Kidney glomerular epithelial cell (primary cell): ENCODE measurements at places on chromosomes 7 and 10.

- DNase-seq: no peak
Observed at GRCh38 chr10:71029411-71029892, 141.1 kb upstream of the PCBD1 start.

DNA sequence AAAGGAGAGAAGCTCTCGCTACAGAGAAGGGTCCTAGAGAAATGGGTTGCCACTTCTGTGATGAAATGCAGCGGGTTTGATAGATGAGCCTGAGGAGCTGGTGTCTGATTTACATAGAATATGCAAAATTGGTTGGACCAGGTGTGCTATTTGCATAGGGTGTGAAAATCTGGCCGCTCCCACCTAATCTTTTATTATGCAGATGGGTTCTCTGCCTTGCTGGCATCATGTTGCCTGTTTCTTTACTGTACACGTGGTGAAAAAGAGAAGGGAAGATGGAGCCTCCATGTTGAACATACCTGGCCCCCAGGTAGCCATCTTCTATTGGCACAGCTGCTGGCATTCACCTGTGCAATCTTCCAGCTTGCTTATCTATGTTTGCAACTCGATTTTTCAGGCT is 212.2 kb downstream of the ANKRD7 start:
- DNase-seq: no peak

DNA sequence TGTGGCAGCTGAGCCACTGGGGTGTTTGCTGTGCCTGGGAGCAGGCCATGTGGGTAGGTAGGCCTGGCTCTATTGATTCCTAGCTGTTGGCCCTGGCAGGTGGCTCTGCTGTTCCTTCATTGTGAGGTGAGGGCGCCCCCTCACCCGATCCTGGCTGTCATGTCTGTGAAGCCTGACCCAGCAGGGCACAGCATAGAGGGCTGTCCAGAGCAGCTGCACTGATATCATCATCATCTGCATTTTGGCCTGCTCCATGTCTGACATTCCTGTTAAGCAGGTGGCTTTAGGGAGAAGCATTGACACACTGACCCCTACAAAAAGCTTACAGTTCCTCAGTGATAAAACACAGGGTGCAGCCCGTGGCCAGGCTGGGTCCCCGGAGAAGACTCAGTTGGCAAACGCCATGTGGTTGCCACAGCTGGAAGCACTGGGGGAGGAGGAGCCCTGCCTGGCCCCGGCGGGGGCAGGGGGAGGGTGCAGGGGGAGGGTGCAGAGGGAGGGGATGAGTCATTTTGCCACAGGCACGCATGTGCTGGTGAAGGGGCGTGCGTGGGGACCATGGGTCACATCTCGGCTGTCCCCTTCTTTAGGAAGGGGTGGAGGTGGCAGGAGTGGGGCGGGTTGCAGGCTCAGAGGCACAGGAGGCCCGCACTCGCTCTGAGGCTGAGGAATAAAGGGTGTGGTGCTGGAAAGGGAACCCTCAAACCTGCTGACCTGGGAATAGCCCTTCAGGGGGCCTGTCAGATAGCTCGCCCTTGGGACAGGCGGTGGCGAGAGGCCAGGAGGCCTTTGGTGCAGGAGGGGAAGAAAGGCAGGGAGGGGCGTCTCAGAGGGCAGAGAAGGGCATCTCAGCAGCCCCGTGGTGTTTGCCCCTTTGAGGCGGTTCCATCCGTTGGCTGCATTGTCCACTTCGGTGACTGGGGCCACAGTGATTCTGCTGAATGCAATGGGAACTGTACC is 31.6 kb downstream of the IKZF1 start:
- no peak for DNase-seq

GRCh38 chr7:87627634-87627994 is 584 bp upstream of the RUNDC3B start:
- no peak for DNase-seq

- no peak for DNase-seq
Observed at GRCh38 chr10:93235686-93236085, 162.0 kb downstream of the CYP26A1 start.

GRCh38 chr10:65742906-65743305 is 1182.9 kb upstream of the LRRTM3 start:
- DNase-seq: no peak

DNA sequence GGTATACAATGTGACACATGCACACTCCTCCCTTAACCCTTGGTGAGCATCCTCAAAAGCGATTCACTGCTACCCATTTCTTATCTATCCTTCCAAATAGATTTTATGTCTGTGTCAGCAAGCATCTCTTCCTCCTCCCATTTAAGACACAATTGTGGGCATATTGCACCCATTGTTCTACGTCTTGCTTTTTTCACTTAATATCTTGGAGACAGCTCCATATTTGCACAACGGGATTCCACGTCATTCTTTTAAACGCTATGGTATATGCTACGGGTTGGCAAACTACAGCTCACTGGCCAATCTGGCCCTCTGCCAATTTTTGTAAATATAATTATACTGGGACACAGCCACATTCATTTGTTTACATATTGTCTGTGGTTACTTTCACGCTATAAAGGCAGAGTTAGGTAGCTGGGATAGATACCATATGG is 88.6 kb downstream of the RNF216 start:
- DNase-seq: no peak

GRCh38 chr10:111875725-111876124 is 307.8 kb downstream of the GPAM start:
- DNase-seq: no peak

GRCh38 chr7:39493934-39494333 is 72.3 kb upstream of the YAE1 start:
- DNase-seq: no peak

DNA sequence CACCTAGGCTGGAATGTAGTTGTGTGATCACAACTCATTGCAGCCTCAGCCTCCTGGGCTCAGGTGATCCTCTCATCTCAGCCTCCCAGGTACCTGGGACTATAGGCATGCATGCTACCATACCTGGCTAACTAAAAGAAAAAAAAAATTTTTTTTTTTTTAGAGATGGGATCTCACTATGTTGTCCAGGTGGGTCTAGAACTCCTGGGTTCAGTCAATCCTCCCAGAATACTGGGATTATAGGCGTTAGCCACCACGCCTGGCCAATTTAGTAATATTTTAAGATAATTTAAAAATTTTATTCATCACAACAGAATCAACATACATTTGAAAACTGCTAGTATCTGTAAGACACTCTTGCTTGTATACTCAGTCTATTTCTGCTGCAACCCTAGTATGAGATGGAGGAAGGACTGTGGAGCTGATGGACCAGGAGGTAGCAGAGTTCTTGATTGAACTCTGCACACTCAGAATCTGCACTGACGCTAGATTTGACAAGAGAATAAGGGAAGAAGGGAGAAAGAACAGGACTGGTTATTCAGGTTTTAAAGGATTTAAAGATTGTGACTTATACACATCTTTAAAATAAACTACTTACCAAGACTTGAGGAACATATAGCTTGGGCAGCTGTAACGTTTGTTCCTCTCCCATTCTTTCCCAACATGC is 57.6 kb downstream of the VCL start:
- DNase-seq: no peak

DNA sequence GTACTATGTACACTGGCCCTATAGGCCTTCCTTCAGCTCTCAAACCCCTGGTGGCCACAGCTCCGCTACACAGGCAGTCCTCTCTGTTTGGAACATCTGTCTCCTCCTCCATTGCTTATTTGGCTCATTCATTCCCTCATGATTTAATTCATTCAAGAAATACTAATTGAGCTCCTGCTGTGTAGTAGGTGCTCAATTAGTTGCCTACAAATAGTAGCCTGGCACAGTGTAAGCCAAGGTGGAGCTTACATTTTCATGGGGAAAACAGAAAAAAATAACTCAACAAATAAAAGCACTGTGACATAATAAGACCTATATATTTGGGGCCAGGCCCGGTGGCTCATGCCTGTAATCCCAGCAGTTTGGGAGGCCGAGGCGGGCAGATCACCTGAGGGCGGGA is 3.4 kb upstream of the FIS1 start:
- DNase-seq: no peak

DNA sequence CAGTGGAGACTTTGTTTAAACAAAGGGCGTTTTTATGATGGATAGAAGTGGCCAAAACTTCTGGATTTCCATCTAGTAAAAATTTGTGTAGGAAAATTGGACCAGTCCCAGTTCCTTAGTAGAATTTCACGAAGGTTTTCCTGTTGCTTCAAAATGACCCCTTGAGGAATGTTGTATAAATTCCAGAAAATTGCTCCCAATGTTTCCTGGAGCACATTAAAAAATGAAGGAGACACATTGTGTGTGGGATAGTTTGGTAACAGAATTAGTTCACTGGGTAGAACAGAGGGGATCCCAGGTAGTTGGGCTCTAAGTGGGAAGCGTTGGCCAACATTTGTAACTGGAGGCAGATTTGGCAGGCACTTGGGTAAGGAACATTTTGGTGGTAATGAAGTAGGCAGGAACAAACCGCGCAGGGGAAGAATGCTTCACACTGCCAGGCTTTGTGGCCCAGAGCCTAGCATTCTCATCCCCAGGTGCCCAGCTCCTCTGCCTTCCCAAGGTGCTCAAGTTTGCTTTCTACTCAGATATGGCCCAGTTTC is 758.6 kb downstream of the AUTS2 start:
- no peak for DNase-seq
